Tibial artery (tissue), 4 donors: ENCODE measurements at places on chromosomes 6 and 20.

GRCh38 chr20:3652676-3653596 is 10.3 kb downstream of the GFRA4 start:
- no peak for DNase-seq

- DNase-seq, result no peak
Observed at GRCh38 chr6:162056745-162057144, 670.8 kb downstream of the PRKN start.

DNA sequence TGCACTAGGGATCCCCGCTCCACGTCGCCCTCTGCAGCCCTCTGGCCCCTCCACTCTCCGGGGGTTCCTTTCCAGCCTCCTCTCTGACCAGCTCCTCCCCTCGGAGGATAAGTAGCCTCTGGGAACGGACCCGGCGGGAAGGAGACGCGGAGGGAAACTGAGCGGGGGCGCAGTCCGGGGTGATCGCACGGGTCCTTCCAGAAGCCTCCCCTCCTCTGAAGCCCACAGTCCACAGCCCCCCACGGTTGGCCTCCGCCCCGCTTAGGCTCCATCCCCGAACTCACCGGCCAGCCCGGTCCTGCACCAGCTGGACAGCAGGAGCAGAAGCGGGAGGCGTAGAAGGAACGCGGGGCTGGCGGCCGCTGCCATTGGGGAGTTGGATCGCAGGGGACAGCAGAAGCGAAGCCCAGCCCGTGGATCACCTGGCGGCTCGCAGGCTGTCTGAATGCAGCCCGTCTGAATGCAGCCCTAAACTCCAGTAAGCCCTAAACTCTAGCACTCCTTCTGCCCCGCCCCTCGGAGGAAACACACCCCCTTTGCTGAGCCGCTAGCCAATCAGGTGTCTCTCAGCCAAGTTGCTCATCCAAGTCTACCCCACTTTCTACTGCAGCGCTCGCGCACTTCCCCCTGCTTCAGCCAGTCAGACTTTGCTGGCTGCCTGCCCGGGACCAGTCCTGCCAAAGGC is at the start of gene RAET1G:
Gene RAET1G (minus strand): TSS at position 480 of the 685 bp plus-strand sequence. CDS start 111 bp downstream, at position 369.
- peak; percentile 93 for DNase-seq

GRCh38 chr6:106125925-106126435 is 39.8 kb downstream of the PRDM1 start:
- DNase-seq, result no peak

- DNase-seq, result no peak
Observed at GRCh38 chr6:111105578-111105977, 18.3 kb downstream of the SLC16A10 start.

DNA sequence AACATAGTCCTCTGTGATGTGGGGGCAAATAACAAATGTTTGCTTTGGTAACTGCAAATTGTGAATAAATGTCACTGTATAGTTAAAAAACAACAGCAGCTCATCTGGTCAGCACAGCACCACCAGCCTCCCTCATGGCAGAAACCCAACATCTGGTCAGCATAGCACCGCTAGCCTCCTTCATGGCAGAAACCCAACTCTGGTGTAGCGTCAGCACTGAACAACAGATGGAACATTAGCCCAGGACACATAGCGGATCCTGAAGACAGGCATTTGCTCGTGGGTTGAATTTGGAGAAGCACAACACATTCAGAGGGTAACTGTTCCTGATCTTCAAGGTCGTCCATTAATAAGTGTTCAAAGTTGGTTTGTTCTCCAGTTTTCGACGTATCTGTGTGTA is 265.9 kb downstream of the DLL1 start:
- DNase-seq, result peak; percentile 25

- DNase-seq, result no peak
Observed at GRCh38 chr6:81897793-81898192, 145.3 kb upstream of the TENT5A start.

- DNase-seq, result no peak
Observed at GRCh38 chr6:108106261-108106660, 31.7 kb upstream of the OSTM1 start.

DNA sequence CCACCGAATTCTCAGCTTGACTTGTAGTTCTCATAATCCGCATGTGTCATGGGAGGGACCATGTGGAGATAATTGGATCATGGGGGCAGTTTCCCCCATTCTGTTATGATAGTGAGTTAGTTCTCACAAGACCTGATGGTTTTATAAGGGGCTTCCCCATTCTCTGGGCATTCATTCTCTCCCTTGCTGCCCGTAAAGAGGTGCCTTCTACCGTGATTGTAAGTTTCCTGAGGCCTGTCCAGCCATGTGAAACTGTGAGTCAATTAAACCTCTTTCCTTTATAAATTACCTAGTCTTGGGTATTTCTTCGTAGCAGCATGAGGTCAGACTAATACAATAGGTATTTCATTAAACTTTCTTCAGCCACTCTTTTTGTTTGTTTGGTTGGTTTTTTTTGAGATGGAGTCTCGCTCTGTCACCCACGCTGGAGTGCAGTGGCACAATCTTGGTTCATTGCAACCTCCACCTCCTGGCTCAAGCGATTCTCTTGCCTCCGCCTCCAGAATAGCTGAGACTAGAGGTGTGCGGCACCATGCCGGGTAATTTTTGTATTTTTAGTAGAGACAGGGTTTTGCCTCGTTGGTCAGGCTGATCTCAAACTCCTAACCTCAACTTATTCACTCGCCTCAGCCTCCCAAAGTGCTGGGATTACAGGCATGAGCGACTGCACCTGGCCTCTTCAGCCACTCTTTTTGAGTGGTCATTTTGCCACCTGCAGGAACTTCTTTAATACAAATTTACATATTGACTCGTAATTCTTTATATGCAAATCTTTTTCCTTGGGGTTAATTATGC is 36.3 kb downstream of the GSTA2 start:
- no peak for DNase-seq

DNA sequence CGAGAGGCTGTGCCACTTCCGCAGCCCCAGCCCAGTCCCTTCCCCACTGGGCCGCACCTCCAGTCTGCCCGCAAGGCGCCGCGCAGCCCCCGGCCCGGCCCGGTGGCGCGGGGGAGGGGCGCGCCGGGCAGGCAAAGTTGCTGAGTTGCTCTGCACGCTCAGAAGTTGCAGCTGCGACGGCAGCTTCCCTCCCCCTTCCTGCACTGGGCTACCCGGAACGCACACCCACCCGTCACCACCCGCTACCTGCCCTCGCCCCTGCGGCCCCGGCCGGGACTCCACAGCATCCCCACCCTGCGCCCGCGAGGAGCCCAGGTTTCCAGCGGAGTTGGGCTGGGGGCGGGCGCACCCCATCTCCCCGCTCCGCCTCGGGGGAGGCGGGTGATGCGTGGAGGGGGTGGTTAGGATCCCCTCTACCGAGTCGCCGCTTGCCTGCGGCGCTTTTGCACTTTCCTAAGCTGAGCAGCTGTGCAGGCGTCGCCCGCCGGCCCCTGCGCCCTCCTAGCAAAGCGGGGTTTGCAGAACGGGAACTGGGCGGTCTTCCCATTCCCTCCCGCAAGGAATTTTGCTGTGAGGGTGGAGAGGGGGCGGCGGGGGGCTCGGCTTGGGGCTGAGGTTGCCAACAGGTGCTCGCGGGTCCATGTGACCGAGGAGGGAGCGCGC is 55.9 kb upstream of the RREB1 start:
- no peak for DNase-seq

GRCh38 chr6:11609324-11610071 is 71.9 kb downstream of the TMEM170B start:
- DNase-seq, result peak; percentile 45

DNA sequence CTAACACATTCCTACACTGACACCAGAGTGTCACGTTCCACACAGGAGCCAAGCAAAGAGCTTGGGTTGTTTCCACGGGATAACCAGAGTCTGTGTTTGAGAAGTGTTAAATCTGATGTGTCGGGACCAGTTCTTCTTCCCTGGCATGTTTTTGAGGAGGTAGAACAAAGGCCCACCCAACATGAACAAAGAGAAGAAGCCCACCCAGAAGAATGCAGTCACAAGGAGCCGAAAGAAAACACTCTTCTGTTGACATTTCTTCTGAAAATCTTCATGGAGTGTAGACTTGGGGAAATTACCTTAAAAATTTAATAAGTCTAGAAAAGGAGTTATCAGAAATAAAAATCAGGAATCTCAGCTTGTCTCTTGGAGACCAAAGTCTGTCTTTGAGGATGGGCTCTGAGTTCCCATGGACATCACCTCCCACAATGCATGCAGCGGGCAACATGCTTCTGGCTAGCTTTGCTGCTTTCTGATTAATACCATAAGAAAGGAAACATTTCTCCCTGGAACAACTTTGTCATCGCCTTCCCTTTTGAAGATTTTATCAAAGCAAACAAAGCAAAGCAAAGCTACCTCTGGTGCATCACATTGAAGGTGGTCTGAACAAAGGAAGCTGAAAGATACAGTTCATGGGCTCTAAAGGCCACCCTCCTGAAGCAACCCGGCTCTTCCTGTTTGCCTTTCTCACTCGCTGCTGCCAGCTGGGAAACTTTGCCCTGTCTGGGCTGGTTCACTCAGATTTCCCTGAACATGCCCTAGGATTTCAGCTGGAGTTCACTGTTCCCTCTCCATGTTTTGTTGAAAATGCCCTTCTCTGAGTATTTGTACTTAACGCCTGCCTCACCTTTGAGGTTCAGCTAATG is 448.1 kb downstream of the KIF16B start:
- no peak for DNase-seq

DNA sequence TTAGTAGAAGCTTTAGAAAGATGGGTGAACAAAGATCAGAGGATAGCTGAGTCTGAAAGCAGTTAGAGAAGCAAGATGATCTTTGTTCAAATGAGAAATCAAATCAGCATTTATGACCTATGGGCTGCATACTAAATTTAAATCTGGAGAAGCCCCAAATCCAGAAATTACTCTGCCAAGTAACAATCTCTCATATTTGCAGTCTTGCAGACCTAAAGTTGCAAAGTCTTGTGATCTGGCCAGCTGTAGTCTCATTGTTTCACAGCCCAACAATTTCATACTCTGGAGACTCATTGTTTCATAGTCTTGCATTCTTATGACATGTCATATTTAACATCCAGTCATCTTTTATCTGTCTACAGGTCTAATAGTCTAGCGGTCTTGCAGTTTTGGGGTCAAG is 364.9 kb upstream of the RSPO3 start:
- no peak for DNase-seq

- no peak for DNase-seq
Observed at GRCh38 chr20:35506872-35507638, 22.4 kb downstream of the C20orf173 start.

DNA sequence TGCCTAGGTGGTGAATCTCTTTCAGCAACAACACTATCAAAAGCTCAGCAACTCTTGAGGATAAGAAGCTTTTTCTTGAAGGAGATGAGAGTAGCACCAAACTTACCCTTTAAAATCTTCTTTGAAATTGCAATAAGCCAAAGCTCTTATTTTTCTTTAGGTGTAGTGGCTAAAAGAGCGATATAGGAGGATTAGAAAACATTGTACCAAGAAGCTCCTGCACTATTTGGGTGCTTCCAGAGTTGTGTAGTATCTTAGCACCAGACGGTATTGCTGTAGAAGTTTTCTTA is 1.2 kb downstream of the FUT9 start:
- DNase-seq, result no peak

- no peak for DNase-seq
Observed at GRCh38 chr6:106658469-106658868, 29.1 kb downstream of the QRSL1 start.

DNA sequence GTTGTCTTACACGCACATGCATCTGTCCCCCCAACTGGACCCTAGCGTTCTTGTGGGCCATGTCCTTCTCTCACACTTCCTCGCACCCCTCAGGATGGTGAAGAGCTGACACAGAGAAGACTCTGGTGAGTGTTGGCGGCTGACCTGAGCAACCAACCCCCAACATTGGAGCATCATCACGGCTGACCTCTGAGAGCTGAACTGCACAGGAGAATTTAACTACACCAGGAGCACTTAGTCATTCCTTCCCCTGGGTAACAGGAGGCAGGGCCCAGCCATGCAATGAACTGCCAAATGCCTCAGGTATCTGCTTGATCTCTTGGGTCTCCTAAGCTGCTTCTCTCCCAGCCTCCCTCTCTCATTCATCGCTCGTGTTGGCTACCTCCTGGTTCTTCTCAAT is 88.5 kb downstream of the PSMG4 start:
- DNase-seq, result no peak

DNA sequence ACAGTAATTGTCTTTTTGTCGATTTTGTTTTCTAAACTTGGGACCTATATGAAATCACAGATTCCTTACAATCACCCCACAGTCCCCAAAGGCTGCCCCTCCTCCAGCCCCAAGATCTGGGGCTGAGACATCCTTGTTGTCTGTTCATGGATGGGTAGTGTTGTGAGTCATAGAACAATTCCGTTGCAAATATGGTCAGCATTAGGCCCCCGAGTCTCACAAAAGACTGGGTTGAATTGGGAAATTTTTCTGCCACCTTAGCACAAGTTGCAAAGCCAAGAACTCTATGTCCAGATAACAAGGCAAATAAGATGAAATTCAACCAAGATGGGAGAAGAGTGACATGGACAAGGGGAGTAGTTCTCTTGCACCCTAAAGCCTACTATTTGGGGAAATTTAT is 10.5 kb upstream of the TAB2 start:
- DNase-seq, result no peak

GRCh38 chr6:144469144-144469575 is 184.0 kb downstream of the UTRN start:
- DNase-seq, result no peak

DNA sequence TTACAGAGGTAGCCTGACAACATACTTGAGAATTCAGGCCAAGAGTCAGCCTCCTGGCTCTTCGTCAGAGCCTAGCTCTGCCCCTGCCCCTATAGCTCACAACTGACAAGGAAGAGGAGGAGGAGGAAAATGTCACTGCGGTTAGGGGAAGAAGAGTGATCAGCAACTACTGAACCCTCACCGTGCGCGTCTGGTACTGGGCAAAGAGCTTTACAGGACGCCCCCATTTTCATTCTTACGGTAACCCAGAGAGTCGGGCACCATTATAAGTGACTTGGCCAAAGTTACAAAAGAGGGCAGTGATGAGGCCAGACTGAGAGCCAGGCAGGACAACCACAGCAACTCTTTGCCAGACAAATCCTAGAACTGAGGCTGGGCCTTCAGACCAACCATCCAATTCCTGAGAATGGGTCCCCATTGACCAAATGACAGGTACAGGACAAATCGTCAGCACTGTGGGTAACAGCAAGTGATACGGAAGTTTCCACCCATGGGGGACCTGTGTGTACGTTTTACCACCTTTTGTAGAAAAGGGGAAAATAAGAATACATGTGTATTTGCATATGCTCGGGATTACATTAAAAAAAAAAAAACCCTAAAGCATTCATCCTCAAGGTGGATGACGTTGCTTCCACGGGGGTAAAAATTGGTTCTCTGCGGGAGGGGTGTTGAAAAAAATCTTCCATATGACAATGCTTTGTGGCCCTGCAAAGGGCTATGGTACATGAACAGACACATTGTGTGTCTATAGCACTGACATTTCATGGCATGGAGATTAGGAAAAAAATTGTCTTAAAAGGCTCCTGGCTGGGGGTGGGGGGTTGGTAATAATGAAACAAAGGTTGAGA is 118.0 kb downstream of the NFATC2 start:
- DNase-seq, result no peak

GRCh38 chr6:124040655-124041054 is 237.0 kb downstream of the NKAIN2 start:
- no peak for DNase-seq

GRCh38 chr6:34350137-34350933 is 42.1 kb downstream of the NUDT3 start:
- DNase-seq, result no peak
